Effector CD4-positive, alpha-beta T cell (primary cell): ENCODE measurements at places on chromosomes 6 and 20.

DNA sequence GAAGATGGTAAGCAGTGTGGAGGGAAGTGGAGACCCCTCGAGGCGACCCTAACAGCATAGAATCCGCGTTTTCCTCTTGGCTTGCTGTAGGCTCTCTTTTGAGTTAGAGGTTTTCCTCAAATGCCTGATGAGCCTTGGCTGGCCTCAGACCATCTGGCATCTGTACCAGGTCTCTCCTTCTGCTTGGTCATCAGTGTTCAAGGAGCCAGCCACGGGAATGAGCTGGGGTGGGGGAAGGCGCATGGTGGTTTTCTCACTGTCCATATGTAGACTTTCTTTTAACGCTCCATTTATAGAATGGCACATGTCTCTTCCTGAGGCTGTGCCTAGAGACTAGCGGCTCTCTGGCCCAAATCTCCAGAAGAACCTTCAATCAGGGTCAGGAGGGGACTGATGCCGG, 8.1 kb upstream of the GUCA1A start:
- DNase-seq, result no peak

GRCh38 chr6:136862662-136863061, 40.3 kb downstream of the PEX7 start:
- DNase-seq, result no peak

DNA sequence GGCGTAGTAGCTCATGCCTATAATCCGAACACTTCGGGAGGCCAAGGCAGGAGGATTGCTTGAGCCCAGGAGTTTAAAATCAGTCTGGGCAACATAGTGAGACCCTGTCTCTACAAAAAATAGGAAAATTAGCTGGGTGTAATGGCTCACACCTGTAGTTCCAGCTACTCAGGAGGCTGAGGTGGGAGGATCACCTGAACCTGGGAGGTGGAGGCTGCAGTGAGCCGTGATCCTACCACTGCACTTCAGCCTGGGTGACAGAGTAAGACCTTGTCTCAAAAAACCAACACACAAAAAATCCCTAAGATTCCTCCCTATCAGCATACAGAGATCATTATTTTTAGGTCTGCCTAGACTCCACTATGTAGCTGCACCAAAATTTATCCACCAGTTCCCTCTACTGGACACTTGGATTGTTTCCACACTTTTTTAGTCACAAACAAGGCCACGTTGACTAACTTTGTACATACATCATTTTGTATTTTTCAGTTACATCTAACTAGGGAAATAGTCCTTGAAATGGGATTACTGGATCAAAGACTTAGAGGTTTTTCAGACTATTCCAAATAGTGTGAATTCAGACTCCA, 3.6 kb upstream of the PHF1 start:
- no peak for DNase-seq

GRCh38 chr6:45698046-45698445, 317.6 kb downstream of the CLIC5 start:
- DNase-seq, result no peak

DNA sequence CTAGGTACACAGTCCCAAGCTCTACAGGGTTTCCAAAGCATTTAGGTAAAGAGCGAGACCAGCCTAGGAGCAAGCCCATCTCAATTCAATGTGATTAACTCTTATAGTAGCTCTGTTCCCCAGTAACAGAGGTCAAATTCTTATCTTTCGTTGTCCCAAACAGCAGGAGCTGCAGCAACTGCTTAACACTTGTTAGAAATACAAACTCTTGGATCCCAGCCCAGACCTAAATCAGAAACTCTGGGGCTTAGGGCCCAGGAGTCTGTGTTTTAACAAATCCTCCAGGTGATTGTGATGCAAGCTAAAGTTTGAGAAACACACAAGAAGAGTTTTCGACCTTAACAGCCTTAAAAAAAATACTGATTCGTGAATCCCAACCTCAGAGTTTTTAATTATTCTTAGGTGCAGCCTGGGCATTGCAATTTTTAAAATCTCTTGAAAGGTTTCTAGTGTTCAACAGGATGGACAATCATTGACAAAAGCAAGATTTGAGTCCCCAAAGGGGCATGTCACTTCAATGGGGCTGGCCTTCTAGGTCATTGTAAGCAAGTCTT, 127.4 kb upstream of the HCRTR2 start:
- no peak for DNase-seq

GRCh38 chr20:8399947-8400346, 267.9 kb downstream of the PLCB1 start:
- no peak for DNase-seq

GRCh38 chr20:12740647-12741046, 268.1 kb upstream of the SPTLC3 start:
- DNase-seq, result no peak

GRCh38 chr20:10619427-10619826, 54.4 kb downstream of the JAG1 start:
- no peak for DNase-seq

DNA sequence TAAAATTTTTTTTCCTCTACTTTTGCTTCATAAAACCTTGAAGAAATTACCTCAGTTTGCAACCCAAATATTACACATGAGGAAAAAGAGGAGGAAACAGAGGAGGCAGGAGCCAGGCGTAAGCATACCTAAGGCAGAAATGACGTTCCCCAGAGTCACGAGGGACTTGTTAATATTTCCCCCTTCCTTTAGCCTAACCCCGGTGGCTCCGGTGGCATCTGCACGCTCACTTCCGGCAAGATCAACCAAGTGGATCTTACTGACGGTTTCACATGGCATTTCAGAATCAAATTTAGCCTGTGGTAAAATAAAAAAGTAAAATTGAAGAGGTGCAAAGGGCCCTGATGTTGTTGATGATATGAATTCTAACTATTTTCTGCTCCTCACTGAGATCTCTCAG, 67.4 kb downstream of the KIF16B start:
- DNase-seq, result no peak

GRCh38 chr6:156555116-156555515, 222.1 kb upstream of the ARID1B start:
- DNase-seq, result no peak

DNA sequence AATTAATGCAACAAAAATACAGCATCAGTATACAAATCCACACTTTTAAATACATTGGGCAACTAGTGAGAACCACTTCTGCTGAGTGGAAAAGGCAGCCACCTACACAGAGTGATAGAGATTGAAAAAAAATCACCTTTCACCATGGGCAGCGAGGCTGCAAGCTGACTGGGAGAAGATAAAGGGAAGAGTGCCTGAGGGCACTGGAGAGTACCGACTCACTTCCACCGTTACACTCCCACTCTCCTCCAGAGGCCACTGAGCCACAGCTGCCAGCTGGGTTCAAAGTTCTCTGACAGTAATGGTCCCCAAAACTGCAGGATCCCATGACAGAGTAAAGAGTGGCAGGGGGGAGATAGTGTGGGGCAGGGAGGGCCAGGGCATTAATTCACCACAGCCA, 24.1 kb downstream of the PXT1 start:
- no peak for DNase-seq

DNA sequence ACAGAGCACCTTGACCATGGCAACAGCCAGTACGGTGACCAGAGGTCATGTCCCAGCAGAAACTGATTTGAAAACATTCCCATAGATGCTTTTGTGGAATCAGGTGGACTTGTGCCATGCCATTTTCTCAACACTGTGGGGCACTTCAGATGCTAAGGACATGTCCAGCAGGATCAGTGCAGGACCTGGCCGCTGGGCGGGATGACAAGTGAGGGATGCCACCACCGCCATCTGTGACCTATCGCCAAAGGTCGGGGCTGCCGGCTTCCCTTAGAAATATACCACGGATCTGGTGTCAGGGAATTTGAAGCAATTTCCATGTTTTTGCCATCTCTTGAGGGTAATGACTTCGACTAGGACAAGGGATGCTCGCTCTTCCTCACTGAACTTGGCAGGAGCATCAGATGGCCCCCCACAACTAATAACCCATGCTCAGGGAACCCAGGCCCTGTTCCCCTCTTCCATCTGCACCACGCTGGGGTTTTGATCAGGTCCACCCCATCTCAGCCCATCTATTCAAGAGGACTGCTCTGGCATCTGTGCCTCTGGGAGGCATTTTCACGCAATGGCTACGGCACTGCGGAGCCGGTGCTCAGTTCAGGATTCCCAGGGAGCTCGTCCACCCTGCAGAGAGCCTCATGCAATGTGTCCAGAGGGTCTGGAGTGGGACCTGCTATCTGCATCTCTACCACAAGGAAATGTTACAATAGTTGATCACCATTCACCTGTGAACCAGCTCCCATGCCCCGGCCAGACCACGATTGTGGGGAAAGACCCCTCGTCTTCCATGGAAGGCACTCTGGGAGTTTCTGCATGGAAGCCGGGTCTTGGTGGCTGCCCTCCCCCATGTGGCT, 302.6 kb downstream of the TAF4 start:
- no peak for DNase-seq

DNA sequence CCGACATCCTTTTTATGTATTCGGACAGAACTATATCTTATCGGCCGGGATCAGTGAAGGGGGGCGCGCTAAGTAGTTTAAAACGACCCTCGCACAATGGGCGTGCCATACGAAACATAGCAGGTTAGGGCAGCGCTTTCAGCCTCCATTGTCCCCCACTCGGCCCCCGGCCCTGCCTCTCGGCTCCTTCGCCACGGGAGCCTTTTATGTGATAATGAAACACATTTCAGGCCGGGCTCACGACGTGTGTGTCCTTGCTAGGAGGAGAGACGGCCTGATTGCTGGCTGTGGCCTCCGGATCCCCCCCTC, 5.3 kb downstream of the FOXA2 start:
- DNase-seq, result no peak

DNA sequence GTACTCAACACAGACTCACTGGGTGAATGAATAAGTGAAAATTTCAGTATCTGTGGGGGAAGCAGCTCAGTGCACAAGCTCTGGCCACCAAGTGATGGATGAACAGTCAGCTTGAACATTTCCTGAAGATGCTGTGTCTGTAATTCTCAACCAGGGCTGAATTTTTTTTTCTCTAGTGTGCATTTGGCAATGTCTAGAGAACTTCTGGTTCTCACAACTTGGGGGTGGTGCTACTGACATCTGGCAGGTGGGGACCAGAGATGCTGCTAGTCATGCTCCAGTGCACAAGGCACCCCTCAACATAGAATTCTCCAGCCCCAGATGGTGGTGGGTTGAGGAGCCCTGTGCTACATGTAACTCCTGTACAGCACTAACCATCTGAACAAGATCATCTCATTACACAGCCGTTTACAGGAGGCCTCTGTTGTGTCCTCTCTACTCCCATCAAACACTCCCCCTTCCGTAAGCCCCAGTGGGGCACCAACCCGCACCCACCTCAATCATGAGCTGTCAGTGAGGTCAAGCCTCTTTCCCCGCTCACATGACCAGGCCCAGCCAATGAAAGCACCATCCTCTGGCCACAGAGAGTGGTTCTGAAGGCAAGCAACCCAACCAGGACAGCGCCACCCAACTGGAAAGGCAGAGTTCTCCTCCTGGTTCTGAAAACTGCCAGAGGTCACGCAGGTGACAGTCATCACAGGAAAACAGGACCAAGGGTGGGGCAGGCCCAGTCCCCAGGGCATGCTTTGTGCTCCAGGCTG, 103.9 kb upstream of the PMEPA1 start:
- no peak for DNase-seq

DNA sequence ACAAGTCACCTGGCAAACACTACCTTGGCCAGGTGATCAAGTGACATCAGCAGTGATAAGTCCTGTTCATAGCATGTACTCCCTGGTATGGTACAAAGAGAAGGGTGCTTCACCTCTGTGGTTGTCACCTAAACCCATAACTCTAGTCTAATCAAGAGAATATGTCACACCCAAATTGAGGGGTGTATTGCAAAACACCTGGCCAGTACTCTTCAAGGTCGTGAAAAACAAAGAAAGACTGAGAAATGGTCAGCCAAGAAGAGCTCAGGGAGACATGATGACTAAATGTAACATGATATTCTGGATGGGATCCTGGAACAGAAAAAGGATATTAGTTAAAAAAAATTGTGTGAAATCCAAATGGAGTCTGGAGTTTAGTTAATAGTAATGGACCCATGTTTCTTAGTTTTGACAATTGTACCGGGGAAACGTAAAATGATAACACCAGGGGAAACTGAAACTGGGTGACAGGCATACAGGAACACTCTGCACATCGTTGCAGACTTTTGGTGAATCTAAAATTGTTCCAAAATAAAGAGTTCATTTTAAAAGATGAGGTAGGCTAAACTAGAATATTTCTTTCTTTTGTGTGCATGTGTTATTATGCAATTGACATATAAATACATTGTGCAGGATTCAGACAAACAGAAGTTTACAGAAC, 262.0 kb downstream of the CDC5L start:
- DNase-seq, result no peak

DNA sequence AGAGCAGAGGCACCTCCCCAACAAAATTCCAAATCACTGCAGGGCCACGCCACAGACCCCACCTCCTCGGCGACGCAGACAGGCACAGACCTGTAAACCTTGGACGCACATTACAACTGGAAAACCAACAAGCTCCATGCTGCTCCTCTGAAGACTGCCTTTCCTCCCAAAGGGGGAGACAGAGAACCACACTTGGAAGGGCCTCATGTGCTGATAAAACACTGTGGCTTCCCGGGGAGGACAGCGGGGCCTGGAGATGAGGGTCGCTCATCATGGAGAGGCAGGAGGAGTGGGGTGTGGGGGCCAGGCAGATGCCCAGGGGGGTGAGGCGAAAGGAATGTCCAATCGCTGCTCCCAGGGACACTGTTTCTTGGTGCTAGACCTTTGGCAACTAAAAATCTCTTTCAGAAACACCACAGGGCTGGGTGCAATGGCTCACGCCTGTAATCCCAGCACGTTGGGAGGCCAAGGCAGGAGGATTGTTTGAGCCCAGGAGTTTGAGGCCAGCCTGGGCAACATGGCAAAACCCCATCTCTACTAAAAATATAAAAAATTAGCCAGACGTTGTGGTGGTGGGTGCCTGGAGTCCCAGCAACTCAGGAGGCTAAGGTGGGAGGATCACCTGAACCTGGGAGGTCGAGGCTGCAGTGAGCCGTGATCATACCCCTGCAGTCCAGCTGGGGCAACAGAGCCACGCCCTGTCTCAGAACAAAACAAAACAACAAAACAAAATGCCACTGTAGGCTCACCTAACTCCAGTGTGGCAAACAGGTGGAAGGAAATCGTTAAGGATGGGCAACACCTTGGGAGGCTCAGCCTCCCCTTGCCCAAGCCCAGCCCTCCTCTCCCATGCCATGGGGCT, 53.8 kb downstream of the ABHD12 start:
- DNase-seq, result no peak

- no peak for DNase-seq
These were observed 43.1 kb downstream of the MBOAT1 start for GRCh38 chr6:20169119-20169557.

DNA sequence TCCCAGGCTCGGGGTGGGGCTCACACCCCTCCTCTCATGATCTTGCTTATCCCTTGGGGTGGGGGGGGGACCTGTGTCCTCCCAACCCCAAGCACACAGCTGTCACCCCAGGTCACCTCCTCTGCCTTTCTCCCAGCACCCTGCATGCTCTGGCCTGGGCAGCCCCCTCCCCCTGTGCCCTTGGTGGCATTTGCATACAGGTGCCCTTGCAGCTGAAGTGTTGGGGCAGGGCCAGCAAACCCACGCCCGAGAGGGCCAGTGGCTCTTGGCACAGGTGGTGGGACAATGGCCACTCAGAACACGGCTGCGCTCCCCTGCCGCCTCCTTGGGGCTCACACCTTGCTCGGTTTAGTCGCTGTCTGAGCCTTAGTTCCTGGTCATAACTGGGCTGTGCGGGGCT, 11.3 kb upstream of the MYT1 start:
- DNase-seq, result no peak
